Pancreas (tissue), 10 donors: ENCODE measurements at places on chromosomes 16 and 17.

DNA sequence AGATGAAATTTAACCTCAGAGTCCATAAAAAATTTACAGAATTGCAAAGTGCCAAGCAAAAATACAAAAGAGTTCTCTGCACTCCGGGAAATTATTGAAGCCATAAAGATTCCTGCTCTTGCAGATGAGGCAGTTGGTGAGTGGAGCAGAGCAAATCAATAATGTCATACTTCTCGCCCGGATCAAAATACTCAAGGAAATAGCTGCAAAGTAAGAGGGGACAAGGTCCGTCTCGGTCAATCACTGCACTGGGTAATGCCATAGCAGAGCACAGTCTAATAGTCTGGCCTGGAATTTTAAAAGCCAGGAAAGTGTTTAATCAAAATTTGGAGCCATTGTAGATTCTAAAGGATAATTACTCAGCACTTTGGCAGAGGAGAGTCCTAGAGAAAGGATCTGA is 58.9 kb downstream of the GP2 start:
- no peak for DNase-seq

DNA sequence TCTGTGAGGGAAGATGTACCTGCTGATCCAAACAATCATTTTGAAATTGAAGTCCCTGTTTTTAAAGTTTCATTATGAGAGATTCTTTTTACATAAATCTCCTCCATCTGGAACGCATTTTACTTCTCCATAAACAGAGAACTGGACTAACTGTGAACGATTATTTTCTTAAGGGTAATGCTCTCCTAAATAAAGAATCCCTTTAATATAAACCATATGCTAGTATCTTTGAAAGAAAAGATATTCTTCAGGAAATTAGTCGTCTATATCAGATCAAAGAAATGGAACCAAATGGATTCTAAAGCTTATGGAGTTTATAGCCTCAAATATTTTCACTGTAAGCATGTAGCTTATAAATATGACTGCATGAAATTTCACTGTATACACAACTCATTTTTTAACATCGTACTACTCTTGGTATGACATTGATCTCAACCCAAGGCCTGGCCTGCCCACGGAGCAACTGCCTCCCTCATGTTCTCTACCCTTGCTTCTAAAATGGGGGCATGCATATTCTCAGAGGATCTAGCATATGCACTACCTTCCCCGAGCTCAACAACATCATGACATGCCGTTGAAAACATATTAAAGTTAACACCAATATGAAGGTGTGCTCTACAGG is 66.4 kb downstream of the MYH10 start:
- DNase-seq = no peak

GRCh38 chr17:75535119-75535537 is 9.6 kb downstream of the LLGL2 start:
- no peak for DNase-seq

GRCh38 chr16:9091867-9092281 is 430 bp downstream of the HAPSTR1 start:
- no peak for DNase-seq

DNA sequence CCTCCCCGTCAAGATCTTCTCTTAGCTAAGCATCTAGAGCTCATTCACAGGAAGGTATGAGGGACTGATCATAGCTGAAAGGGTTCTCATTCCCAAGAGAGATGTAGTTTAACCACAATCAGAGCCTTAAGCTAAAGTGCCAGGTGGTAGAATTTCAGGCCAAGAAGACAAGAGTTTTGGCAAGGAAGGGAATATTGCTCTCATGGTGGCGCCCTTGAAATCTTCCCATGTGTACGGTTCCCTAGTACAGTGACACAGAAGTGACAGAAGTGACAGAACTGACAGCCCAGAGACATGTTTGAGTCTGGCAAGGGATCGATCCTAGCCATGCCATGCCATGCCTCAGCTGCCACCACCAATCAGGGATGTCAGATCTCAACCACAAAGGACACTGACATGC is 2.5 kb downstream of the GRIN2C start:
- no peak for DNase-seq

DNA sequence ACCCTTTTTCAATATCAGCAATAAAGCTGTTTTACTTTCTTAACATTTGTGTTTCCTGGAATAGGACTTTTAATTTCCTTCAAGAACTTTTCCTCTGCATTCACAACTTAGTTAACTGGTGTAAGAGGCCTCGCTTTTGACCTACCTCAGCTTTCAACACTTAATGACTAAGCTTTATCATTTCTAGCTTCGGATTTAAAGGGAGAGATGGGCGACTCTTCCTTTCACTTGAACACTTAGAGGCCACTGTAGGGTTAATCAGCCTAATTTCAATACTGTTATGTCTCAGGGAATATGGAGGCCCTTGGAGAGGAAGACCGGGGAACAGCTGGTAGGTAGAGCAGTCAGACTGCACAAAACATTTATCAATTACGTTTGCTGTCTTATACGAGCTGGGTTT is 4.7 kb downstream of the SYNRG start:
- DNase-seq = no peak

DNA sequence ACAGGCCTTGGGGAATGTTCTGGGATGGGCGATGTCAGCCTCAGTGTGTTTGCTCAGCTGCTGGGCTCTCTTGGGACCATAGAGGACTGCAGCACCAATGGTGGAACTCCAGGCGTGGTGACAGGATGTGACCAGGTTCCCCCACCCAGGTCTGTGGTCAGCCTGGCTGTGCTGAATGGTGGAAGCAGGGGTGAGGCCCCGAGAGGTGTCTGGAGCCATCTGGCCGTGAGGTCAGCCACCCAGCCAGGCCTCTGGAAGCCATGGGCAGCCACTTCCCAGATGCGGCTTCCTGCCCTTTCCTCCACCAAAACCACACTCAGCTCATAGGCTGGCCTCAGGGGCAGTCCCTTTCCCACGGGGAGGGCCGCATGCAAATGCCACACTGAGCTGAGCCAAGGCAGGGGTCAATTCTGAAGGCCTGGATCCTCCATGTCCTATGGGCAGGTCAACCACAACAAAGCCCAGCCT is 7.8 kb upstream of the MAPK7 start:
- peak; percentile 43 for DNase-seq

DNA sequence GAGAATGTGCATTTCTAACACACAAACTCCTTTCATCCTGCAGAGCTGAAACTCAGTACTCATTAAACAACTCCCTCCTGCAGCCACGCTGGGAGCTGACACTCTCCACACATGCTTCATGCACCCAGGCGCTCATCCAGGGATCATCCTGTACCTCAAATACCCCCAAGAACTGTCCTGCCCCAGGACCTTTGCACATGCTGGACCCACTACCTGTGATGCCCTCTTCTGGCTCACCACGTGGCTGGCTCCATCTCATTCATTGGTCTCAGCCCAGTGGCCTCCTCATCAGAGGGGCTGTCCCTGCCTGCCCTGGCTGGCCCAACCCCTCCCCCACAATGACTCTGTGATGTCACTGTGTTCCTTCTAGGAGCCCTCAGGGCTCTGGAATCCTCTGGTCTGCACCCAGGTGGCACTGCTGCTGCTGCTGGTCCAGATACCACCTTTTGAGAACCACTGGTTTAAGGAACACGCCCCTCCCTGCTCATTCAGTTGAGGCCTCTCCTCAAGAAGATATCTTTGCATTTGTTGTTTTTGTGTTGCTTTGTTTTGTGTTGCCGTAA is 160.9 kb upstream of the FOXF1 start:
- no peak for DNase-seq

DNA sequence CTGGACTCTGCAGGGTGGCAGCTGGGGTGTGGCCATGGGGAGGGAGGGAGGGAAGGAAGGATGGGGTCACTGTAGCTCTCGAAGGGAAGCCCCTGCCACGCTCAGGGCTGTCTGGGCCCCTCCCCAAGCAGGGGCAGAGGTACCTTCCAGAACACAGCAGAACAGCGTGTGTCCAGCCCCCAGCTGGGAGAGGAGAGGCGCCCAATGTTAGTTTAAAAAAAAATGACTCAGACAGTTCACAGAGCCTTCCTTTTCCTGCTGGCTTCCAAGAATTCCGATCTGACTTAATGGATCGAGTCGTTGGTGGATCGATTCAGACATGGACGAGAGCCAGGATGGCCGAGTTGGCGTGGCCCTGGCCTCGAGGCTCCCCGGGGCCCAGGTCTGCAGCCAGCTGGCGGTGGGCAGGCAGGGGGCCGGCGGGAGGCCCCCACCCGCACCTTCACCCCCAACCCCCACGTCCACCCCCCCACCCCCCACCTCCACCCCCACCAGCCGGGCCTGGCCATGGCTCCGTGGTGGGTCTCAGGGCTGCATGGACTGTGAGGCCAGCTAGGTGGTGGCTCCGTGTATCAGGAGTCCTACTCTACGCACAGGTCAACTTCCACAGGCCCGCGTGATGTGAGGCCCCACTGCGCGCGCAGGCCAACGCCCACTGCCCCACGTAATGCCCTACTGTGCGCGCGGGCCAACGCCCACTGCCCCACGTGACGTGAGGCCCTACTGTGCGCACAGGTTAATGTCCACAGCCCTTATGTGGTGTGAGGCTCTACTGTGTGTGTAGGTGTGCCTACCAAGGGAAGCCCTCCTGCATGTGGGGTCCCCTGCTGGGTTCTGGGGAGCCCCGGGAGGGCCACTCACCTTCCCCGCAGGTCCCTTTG is 21.8 kb downstream of the CACNA1H start:
- no peak for DNase-seq

- peak; percentile 43 for DNase-seq
Measured at GRCh38 chr17:46943501-46944393, 20.8 kb downstream of the GOSR2 start.

DNA sequence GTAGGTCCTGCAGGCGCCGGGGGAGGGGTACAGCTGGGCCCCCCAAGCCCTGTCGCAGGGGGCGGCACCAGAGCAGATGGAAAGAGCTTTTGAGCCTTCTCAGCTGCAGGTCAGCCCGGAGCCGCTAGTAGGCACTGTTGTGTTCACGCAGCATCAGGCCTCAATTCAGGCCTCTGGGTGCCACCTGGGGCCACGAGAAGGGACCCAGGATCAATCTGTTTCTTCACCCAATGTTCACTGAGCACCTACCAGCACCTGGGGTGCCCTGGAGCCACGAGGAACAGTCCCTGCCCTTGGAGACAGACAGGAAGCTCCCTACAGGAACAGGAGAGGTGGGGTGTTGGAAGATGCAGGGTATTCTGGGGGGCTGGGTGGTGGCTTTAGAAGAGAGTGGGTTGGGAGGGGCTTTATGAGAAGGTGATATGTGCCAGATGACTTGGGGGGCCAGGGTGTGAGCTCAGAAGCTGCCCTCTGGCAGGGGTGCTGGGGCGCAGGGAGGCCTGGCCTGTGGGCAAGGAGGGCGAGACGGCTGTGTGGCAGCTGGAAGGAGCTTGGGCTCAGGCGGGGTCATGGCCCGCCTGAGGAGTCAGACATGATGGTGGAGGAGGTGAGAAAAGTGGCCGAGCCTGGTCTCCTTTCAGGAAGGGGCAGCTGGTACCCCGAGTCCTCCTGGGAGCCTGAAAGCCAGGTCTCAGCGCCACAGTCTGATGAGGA is 121.9 kb upstream of the GSE1 start:
- DNase-seq = peak; percentile 77

- no peak for DNase-seq
Measured at GRCh38 chr17:80873307-80873951, 118.2 kb upstream of the CHMP6 start.

DNA sequence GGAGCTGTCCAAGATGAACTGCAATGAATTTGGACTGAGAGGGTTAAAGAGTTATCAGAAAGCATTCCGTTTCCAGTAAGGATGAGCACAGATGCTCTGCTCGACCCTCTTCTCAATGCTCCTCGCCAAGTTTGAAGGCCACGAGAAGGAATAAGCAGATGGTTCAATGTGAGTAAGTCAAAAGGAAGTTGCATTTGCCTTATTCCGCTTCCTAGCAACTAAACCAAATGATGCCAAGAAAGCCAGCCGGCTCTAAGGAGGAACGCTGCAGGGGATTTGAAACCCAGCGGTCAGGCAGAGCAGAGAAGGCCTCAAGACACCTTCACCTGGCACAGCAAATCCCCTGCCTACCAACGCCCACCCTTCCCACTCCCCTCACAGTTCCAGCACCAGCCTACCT is 52.1 kb upstream of the CNEP1R1 start:
- DNase-seq = no peak

DNA sequence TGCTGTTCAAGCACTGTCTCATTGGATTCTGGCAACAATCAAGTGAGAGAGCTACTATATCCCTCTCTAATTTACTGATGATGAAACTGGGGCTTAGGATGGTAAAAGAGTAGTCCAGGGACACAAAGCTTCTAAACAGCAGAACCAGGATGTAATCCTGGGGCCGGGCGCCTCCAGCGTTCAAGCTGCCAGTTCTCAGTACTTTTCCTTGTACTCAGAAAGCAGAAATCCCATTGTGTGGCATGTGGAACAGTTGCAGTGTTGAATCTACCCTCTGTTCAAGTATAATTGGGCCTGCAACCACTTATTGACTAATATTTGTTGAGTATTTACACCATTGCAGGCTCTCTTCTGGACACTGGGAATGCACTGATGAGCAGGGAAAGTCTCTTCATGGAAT is 14.5 kb upstream of the CDH13 start:
- DNase-seq = no peak

GRCh38 chr16:14302399-14303181 is 231.5 kb downstream of the MRTFB start:
- peak; percentile 87 for DNase-seq

DNA sequence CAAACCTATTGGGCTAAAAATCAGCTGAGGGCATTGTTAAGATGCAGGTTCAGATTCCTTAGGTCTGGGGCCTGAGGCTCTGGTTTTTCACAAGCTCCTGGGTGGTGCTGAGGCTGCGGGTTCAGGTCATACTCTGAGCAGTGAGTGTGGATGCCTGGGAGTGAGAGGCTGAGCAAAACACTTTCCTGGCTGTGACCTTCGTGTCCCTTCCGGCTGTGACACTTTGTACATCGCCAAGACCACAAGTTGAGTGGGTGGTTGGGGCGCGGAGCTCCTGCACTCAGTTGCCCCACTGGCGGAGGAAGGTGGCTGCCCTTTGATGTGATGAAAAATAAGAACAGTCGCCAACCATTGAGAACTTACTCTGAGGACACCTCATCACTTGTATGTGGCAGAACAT is 24.8 kb downstream of the CCR7 start:
- peak; percentile 31 for DNase-seq

DNA sequence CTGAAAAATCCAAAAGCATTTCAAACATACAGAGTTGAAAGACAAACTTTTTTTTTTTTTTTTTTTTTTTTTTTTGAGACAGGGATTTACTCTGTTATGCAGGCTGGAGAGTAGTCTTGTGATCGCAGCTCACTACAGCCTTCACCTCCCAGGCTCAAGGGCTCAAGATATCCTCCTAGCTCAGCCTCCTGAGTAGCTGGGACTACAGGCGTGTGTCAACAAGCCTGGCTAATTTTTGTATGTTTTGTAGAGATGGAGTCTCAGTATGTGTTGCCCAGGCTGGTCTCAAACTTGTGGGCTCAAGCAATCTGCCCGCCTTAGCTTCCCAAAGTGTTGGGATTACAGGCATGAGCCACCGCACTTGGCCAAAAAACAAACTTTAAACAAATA is 64.2 kb upstream of the KIFC3 start:
- no peak for DNase-seq

- DNase-seq = no peak
Measured at GRCh38 chr16:21990381-21990944, 10.5 kb downstream of the PDZD9 start.

DNA sequence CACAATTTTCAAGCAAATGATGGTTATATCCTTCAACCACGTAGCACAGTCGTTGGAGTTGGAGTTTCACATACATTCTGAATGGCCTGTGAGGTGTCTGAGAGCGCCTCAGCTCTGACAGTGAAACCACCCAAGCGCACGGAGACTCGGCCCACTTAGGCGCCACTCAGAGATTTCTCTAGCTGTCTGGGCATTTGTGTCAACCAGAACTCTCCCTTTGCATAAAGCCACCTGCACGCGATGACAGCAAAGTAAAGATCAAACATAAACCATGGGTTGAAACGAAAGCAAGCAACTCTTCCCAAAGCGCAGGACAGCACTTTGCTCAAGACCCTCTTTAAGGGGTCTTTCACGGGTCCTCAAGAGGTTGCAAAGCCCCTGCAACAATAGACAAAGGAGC is 533 bp downstream of the SLC6A4 start:
- no peak for DNase-seq
